ENCODE measurements at places on chromosomes 7 and 10. TPM values are rescaled to one million over a fixed set of nuclear protein-coding genes. Genes with fewer than 3 reads are reported as not detected.
A peak's percentile ranks its signal among the peaks of the same experiment; 100 is the strongest.

Gene WNT2
- total RNA-seq: 0.24 TPM

Gene GRID1
- total RNA-seq: 0.33 TPM

Gene EIF3A
- total RNA-seq: 67.8 TPM

Gene PDE1C
- total RNA-seq: 2.4 TPM

Gene SKIDA1
- total RNA-seq: 0.85 TPM

DNA sequence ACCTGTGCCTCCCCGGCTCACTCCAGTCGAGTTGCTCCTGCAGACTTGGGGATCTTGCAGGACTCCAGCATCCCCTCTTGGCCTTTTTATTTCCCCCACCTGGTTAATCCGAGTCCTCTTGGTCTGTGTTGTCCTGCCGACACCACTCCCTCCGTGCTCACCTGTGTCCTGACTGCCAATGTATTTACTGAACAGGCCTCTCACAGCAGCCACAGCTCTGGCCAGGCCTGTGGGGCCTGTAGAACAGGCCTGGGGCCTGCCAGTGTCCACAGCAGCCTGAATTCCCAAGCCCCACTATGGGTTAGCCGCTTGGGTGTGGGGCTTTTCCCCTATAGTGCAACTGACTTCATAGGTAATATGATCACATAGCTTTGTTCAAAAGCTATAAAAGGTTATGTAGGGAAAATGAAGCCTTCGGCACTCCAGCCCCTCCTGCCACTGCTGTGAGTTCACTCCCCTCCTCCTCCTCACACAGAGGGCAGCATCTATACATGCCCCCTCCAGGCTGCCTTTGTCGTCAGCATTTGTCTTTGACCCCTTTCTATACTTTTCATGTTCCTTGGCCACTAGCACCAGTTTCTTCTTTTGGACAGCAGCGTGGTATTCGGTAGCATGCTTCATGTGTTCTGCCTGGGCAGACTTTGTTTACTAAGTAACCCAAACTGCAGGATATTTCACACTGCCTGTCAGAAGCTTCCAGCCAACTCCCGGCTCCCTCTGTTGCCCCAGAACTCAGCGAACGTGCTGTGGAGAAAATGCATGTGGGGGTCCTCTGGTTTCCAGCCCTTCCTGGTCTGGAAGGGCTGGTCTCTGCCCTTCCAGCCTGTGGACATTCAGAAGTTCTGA, 46.1 kb downstream of the ZNF467 start:
- H3K27me3 ChIP-seq: no peaks in the 10 kb centered on the region
- peaks cover 35% of the 10 kb centered on the region for H3K36me3 ChIP-seq
- DNase-seq: no peak
- no peak overlapping the region for H3K27ac ChIP-seq
- no peak overlapping the region for H3K4me3 ChIP-seq
- H3K4me1 ChIP-seq: peaks cover 3% of the 10 kb centered on the region

DNA sequence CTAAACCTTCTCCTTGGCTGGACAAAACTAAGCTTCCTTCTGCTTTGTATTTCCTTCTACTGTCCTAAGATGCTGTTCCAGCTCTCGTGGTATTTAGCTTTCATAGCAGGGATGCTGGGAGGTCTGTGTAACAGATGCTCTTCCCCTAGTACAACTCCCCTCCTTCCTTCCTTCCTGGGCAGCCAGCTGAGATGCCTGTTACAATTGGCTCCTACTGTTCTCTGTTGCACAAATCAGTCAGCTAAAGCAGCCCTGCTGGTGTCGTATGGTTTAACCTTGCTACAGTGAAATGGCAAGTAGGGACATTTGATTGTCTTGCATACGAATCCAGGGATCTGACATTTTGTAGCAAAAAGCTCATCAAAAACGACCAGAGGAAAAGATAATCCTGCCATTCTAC, 143.8 kb downstream of the ARHGAP21 start:
- H3K4me3 ChIP-seq: no peak overlapping the region
- no peak overlapping the region for H3K27ac ChIP-seq
- H3K27me3 ChIP-seq: no peaks in the 10 kb centered on the region
- no peak for DNase-seq
- no peaks in the 10 kb centered on the region for H3K36me3 ChIP-seq
- peaks cover 3% of the 10 kb centered on the region for H3K4me1 ChIP-seq

GRCh38 chr7:132526111-132526740, 50.0 kb downstream of the PLXNA4 start:
- no peak for DNase-seq
- H3K4me1 ChIP-seq: no peaks in the 10 kb centered on the region
- no peaks in the 10 kb centered on the region for H3K27me3 ChIP-seq
- no peak overlapping the region for H3K4me3 ChIP-seq
- H3K27ac ChIP-seq: no peak overlapping the region
- H3K36me3 ChIP-seq: no peaks in the 10 kb centered on the region

DNA sequence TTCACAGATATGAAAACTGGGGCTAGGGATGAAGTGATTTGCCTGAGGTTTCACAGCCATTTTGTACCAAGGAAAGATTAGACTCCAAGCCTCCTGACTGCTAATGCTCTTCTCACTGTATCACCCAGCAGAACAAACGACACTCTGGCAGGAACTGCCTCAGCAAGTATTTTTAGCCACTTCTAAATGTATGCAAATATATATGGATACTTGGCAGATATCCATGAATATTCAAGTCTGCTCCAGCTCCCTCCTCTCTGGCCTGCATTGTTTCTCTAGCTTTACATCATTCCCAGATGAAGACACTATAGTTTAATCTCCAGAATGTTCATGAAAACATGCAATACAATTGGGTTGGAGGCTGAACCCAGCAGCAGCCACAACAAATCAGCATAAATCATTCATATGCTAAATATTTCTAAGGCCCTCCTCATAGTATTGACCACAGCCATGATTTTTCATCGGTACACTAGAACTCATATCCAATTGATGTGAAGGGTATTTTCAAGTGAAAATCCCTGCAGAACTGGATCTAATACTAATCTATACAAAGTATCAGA, 65.5 kb downstream of the HPSE2 start:
- H3K27me3 ChIP-seq: no peaks in the 10 kb centered on the region
- no peaks in the 10 kb centered on the region for H3K36me3 ChIP-seq
- no peaks in the 10 kb centered on the region for H3K4me1 ChIP-seq
- H3K27ac ChIP-seq: no peak overlapping the region
- DNase-seq: no peak

- H3K27me3 ChIP-seq: no peaks in the 10 kb centered on the region
- DNase-seq: no peak
- no peak overlapping the region for H3K4me3 ChIP-seq
- no peaks in the 10 kb centered on the region for H3K4me1 ChIP-seq
- H3K27ac ChIP-seq: peak overlapping the region; percentile 42
- no peaks in the 10 kb centered on the region for H3K36me3 ChIP-seq
These were observed 18.9 kb upstream of the NRBF2 start for GRCh38 chr10:63114031-63114814.

GRCh38 chr7:133470-133869, 58.9 kb upstream of the FAM20C start:
- no peak overlapping the region for H3K27ac ChIP-seq
- H3K36me3 ChIP-seq: no peaks in the 10 kb centered on the region
- H3K4me1 ChIP-seq: no peaks in the 10 kb centered on the region
- no peaks in the 10 kb centered on the region for H3K27me3 ChIP-seq

- no peaks in the 10 kb centered on the region for H3K4me1 ChIP-seq
- no peak overlapping the region for H3K27ac ChIP-seq
- no peaks in the 10 kb centered on the region for H3K36me3 ChIP-seq
These were observed 553.0 kb downstream of the TCERG1L start for GRCh38 chr10:130758529-130758928.

DNA sequence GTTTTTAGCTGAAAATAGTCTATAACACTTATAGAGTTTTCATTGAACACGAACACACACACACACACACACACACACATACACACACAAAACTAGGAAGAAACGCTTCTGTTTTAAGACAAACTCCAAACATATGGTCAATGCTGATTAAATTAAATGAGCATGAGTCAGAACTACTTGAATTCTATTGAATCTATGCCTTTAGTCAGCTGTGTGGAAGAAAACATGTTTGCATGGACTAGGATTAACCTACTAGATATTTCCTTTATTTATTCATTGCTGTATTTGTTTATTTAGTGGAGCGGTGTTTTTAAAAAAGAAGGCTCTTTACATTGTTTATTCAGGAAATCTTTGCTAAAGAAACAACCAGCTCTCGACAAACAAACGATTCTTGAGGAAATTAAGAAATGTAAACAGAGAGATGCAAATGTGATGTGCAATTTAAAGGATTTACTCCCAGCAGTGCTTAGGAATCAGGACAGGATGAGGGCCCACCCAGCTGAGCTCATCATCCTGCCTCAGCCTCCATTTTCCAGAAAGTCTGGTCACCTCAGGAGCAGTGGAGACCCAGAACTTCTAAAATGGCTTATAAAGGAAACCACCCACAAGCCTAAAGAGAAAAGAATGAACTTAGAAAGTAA, 83.2 kb downstream of the PDE1C start:
- no peaks in the 10 kb centered on the region for H3K36me3 ChIP-seq
- no peak for DNase-seq
- no peak overlapping the region for H3K4me3 ChIP-seq
